ENCODE measurements at places on chromosomes 5 and 9.
A peak's percentile ranks its signal among the peaks of the same experiment; 100 is the strongest.

GRCh38 chr5:143120460-143121134, 282.9 kb downstream of the NR3C1 start:
- DNase-seq, result no peak

DNA sequence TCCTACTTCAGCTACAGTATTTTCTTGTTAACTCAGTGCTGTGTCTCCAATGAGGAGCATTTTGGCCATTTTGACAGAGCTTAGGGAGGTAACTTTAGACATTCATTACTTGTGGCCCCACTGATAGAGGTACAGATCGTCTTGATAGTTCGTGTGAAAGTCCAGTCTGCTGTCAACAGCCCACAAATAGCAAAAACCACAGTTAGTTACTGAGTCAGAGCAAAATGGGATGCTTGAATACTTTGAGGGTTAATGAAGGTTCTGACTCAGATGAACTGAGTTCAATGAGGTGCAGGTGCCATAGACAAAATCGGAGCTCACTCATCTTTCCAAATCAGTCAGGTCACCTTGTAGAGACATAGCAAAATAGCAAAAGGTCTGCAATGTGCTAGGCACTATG, 163.1 kb upstream of the TLE4 start:
- no peak for DNase-seq

- no peak for DNase-seq
These were observed 41.0 kb upstream of the SLC12A7 start for GRCh38 chr5:1152771-1153282.

- no peak for DNase-seq
These were observed 118.4 kb downstream of the ASTN2 start for GRCh38 chr9:117296453-117296852.

DNA sequence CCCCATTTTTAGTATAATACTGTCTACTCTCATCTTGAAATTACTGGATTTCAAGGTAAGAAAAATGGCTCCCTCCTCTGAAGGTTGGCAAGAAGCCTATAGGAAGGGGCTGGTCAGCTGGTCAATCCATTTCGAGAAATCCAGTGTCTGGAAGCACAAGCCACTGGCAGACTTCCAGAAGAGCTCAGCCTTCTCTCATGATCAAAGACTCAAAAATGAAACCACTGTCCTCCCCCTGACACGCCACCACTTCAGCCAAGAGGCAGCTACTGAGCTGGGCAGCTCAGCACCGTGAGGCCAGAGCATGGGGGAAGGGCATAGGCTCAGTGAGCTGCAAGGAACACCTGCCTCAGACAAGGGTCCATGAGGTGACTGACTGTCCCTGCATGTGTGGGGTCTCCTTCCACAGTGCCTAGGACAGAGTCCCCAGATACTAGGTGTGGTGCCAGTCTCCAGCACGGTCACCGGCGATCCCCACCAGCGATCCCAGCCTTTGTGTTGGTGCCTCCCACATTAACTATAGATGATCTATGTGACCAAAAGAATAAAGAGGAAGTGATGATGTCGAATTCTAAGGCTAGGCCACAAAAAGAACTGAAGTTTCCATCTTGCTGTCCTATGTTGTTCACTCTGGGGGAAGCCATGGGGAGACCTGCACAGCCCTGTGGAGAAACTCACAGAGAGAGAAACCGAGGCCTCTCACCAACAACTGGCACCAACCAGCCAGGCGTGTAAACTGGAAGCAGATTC, 100.1 kb upstream of the LRRTM2 start:
- no peak for DNase-seq

DNA sequence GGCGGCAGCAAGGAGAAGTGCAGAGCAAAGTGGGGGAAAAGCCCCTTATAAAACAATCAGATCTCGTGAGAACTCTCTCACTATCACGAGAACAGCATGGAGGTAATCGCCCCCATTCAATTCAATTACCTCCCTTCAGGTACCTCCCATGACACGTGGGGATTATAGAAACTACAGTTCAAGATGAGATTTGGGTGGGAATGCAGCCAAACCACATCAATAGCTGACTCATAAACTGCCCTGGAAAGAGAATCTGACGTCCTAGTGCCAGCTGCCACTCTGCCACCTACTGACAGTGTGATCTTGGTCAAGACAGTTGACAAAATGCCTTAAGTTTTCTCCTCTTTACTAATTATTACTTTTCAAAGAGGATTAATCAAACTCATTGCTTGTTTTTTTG, 128.3 kb downstream of the GPBP1 start:
- DNase-seq, result no peak

DNA sequence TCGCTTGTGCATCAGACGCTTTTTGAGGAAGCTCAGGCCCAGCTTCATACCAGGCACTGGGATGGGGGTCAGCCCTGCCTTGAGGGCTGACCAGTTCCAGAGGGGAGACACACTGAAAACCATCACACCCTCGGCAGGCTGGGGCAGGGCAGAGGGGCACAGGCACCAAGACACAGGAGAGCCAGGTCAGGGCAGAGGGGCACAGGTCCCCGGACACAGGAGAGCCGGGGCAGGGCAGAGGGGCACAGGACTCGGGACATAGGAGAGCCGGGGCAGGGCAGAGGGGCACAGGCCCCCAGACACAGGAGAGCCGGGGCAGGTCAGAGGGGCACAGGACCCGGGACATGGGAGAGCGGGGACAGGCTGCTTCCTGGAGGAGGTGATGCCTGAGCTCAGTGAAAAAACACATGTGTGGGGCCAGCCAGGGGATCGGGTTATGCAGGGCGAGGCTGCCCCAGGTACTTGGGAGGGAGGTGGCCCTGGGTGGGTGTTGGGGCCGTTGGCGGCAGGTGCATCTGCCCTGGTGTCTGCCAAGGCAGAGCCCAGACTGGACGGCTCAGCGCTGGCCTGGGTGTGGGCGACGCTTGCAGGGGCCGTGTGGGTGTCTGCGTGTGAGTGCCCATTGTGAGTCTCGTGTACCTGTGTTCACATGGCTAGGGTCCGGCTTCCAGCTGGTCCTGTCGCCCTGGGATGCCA, 15.1 kb upstream of the SLC2A6 start:
- no peak for DNase-seq

DNA sequence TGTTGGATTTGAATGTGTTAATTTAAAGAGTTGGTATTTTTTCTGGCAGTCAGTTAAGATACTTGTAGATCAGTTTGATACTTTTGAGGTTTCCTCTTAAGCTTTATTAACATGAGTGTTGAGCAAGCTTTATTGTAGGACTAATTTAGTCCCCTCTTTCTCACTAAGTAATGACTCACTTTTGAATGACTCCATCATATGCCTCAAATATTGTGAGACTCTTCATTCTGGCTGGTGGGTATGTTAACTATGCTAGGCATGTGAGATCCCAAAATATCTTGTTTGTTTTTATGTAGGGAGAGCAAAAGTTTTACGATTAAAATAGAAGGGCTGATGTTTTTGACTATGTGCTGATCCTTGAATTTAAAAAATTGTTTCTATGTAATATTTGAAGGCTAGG, 355.7 kb downstream of the IZUMO3 start:
- DNase-seq, result no peak

- no peak for DNase-seq
These were observed 287.7 kb upstream of the TLE4 start for GRCh38 chr9:79284081-79284480.

DNA sequence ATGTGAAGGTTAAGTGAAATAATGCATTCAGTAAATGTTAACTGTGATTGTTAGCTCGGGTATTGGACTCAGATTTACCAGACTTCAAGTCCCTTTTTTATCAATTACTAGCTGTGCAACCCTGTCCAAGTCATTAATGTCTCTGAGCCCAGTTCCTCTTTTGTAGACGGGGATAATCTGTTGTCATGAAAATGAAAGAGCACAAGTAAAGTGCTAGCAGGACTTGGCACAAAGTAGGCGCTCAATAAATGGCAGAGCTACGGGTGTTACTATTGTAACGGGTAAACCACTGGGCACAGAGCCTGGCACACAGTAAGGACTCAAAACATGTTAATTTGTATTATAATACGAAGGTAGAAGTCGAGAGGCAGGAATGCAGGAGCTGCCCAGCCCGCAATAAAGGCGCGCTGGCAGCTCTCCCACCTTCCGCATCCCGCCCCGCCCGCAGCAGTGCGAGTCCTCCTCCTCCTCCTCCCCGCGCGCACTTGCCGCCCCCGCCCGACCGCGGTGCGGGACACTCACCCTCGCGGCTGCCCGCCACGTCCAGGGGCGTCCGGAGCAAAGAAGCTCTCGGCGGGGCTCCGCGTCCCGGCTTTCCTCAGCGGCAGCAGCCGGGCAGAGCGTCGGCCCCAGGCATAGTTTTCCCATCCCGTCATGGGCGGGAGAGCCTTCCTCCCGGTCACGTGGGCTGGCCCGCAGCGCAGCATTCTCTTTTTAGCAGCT, at the start of gene C1QTNF2:
TSS of gene C1QTNF2 (minus strand) at position 637 of the 723 bp plus-strand sequence. CDS start 15,615 bp downstream, outside the sequence.
- peak; percentile 64 for DNase-seq

- no peak for DNase-seq
These were observed 61.5 kb downstream of the OSTF1 start for GRCh38 chr9:75149841-75150241.

DNA sequence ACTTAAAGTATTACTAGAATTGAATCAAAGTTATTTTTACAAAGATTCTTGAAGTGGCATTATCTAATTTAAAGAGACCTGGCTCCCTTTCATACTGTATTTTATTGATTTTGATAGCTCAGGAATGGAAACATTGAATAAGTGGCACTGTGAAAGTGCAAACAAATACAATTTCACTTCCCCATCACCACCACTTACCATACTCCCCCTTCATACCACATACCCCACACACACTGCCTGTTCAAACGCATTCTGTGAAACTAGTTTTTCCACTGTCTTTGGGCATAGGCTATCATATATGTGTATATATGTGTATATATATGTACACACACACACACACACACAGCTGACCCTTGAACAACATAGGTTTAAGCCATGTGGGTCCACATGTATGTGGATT, 62.1 kb upstream of the ATG10 start:
- no peak for DNase-seq

DNA sequence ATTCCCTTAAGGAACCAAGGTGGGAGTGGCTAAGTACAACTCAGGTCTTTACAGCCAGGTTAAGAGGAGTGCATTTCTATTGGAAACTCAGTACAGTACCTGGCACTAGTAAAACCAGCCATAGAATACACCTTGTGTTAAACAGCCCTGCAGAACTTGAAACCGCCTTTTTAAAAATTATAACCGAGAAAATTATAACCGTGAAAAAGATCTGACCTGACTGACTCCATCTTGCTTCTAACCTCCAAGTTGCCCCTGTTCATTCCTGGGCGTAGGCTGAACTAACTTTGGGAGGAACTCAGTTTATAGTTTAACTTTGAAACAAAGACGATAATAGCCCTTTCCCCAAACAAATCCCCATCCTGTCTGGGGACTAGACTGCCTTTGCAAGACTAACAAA, 132.3 kb downstream of the SUSD1 start:
- DNase-seq, result no peak

DNA sequence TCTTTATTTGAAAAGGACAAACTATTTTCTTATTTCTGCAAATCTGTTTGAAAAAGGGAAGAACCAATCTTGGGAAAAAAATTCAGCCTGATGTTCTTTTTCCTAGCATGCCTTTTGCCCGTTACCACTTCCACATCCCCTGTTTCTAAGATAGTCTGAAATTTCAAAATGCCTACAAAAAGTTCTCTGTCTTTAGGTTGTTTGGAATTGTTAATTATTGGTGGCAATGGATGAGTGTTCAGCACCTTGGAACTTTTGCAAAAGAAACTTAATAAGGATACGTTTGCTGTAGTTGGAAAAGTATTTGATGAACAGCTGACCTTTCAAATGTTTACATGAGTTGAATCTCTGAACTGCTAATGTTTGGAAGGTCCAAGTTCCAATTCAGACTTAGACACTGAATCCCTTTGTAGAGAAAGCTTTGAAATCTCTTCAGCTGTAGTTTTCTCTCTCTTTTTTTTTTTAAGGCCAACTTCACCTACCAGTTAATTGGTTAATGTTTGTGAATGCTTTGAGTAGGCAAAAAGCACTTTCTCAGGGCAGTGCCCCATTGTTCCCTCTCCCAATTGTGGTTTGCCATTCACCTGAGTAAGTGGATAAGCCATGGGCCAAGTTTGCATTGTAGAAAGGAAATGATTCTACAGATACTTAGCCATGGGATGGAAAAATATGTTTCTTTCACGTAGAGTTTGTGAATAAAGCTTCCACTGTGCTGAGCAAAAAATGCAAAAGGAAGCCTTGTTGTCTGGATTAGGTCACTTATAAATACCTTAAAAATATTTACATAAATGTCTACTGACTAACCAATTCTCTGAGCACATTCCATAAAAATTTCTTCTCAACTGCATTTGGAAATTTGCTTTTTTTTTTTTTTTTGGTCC, 156.4 kb upstream of the ELL2 start:
- DNase-seq, result no peak

GRCh38 chr5:38607396-38607795, 51.0 kb upstream of the LIFR start:
- no peak for DNase-seq

DNA sequence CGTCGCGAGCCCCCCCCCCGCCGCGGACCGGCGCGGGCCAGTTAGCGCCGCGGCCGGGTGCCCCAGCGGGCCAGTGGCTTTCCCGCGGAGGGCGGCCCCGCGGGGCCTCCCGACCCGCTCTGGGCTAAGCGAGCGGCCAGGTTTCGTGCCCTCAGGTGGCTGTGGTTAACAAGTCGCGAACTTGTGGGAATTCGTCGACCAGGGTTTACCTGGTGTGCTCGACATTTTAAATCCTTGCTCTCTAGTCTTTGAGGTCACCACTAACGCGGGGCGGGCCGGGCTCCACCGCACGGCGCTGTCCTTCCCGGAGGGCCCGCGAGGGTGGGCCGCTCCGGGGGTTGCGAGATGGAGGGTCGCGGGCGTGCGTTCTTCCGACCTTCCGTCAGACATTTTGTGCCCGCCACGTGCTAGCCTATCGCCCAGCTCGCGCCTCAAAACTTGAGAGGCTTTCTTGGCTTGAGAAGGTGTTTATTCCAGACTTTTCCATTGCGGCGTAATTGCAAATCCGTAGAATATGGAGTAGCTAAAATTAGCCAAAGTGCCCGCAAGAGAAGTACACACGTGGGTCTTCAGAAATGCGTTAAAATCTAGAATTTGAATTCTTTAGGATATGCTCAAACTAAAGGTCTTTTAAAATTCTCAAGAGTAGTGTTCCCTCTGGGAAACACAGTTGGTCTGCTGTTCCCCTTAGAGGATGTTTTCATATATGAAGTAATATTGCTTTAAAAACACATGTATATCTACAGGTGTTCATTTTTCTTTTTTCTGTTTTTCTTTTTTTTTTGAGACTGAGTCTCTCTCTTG, 2.1 kb downstream of the ANP32B start:
- DNase-seq, result peak; percentile 31

Data from WTC11 (cell line).